CD4-positive, alpha-beta T cell treated with Interleukin-17A for 4 hours (primary cell): ENCODE measurements at places on chromosomes 2 and 18.
A peak's percentile ranks its signal among the peaks of the same experiment; 100 is the strongest.

GRCh38 chr2:207224791-207225482 lies 59.2 kb upstream of the KLF7 start:
- no peak for DNase-seq

DNA sequence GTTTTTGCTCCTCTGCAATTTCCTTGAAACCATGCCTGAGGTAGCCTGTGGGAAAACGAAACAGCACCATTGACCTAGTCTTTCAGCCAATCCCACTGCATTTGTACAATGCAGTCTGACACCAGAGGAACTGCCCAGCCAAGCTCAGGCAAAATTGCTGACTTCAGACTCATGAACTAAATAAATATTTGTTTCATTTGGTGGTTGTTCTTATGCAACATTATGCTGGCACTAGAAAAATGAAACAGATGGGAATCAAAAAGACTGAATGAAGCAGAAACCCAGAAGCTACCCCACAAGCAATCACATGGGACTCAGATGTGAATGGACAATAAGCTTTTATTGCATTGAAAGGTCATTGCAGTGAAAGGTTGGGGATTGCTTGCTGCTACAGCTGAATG lies 1.7 kb downstream of the NAT8 start:
- DNase-seq, result no peak

GRCh38 chr2:218393750-218394290 lies 5.8 kb upstream of the CTDSP1 start:
- DNase-seq, result no peak

- DNase-seq, result no peak
Measured at GRCh38 chr2:177164131-177164530, 48.5 kb upstream of the HNRNPA3 start.

DNA sequence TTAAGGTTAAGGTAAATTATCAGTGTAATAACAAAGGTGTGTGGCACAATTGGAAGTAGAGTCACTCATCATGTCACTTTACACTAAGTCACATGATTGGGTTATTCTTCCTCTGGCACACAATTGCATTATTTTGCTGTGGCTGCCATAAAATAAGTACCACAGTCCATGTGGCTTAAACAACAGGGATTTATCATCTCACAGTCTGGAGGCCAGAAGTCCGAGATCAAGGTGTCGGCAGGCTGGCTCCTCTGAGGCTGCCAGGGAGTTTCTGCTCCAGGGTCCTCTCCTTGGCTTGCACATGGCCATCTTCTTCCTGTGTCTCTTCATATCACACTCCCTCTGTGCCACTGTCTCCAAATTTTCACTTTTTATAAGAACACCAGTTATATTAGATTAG lies 421.2 kb downstream of the CMPK2 start:
- DNase-seq, result no peak

DNA sequence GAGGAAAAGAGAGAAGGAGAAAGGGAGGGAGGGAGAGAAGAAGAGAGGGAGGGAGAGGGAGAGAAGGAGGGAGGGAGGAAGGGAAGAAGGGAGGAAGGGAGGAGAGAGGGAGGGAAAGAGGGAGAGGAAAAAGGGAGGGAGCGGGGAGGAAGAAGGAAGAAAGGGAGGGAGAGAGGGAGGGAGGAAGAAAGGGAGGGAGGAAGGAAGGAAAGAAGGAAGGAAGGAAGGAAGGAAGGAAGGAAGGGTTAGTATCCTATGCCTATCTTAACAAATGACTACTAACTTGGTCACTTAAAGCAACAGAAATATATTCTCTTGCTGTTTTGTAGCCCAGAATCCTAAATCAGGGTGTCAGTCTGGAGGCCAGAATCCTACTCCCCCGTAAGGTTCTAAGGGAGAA lies 52.1 kb downstream of the CMPK2 start:
- DNase-seq, result no peak

- DNase-seq, result no peak
Measured at GRCh38 chr2:46174345-46175170, 122.6 kb upstream of the EPAS1 start.

DNA sequence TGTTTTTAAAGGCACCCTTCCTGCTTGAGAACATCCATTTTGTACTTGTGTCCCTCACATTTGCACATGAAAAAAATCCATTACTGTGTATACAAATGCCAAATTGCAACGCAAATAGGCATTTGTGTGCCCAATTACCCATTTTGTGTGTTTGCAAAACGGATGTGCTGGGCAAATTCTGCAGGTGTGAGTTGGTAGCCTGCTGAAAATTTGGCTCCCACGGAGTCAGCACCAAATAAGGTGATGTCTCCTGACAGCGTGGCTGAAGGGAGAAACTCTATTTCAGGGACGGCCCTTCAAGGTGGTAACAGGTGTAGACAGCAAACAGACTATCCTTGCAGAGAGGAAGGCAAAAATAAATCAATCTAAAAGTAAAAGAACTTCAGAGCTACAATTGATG lies 661.1 kb downstream of the BCL11A start:
- DNase-seq, result no peak

GRCh38 chr2:64665709-64666108 lies 12.0 kb upstream of the SERTAD2 start:
- no peak for DNase-seq

GRCh38 chr2:191314697-191315364 lies 69.6 kb downstream of the MYO1B start:
- DNase-seq, result no peak

- no peak for DNase-seq
Measured at GRCh38 chr2:137467246-137467862, 496.9 kb upstream of the HNMT start.

GRCh38 chr2:238163481-238164198 lies 4.9 kb downstream of the ERFE start:
- DNase-seq, result no peak

DNA sequence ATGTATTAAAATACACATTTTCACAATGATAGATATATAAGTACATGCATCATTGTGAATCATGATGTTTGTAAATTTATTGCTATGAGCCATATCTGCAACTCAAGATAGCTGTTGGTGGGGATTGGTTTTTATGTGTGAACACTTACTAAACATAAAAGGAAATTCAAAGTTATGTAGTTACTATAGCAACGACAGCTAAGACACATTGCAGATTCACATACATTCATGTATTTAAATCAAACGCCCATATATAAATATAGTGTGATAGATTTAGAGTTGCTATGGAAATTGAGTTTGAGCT lies 65.6 kb downstream of the MAPRE2 start:
- no peak for DNase-seq

DNA sequence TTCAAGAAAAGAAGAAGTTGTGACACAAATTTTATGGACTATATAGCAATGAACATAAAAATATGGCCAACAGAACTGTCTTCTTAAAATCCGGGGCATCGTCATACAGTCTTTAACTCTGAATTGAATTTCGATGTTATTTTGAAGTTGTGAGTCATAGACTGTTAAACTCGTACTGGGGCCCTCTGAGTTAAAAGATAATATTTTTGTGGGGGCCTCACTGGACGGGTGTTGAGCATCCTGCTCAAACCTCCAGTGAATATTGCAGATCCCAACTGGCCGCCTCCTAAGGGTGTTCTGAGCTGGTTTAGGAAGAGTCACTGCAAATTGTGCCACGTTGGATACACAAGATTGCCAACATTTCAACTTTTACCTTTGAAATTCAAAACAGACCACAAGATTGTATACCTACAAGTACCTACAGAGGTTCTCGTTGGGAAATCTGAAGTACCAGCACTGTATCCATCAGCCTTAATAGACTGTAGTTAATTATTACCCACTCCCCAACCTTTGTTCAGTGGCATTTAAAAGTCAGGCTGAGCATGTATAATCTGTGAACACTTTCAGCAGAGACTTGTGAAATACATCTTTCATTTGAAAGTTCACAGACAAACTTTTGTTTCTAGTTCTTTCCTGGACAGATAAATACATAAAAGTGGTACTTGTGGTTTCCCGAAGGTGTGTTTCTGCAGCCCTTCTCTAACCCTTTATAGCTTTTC lies 27.8 kb downstream of the KLHL23 start:
- no peak for DNase-seq

GRCh38 chr2:159728629-159729028 lies 16.3 kb downstream of the MARCHF7 start:
- DNase-seq, result no peak

- DNase-seq, result peak; percentile 16
Measured at GRCh38 chr2:208062113-208062512, 36.8 kb upstream of the PLEKHM3 start.

- DNase-seq, result no peak
Measured at GRCh38 chr2:16368328-16368727, 297.3 kb downstream of the CYRIA start.

DNA sequence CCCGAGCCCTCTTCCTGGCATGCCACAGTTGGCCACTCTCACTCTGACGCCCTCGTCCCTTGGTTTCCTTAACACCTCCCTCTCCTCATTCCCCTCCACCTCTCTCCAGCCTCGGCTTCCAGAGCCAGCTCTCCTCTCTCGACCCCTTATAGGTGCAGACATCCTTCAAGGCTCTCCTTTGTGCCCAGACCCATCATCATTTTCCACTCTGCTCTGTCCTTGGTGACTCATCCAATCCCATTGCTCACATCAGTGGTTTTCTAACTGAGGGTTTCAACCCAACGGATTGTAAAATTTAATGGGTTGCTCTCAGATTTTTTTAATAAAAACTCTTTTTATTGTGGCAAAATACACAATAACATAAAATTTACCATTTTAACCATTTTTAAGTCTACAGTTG lies 6.2 kb downstream of the ST8SIA5 start:
- DNase-seq, result no peak

DNA sequence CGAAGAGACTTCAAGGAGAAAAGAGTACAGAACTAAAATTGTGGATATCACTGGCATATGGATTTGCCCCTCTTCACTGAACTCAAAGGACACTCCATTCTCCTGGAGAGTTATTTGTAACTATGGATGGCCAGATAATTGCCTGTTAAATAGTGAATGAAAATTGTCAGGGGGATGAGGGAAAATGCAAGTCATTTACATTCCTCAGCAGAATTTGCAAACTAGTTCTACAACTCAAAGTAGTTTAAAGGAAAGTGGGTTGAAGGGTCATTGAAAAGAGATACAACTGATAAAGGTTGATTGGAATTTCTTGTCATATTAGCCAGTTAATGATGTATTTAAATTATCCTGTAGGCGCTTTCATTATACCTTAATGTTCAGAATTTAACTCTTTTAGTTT lies 266.5 kb upstream of the SPOPL start:
- no peak for DNase-seq

- no peak for DNase-seq
Measured at GRCh38 chr2:674321-674985, 2.8 kb downstream of the TMEM18 start.
